ENCODE measurements at places on chromosomes 7 and 10.
A peak's percentile ranks its signal among the peaks of the same experiment; 100 is the strongest.

GRCh38 chr7:4428526-4428925 is 253.6 kb upstream of the FOXK1 start:
- DNase-seq, result no peak

GRCh38 chr7:44461387-44461786 is 29.1 kb downstream of the NUDCD3 start:
- DNase-seq, result no peak

DNA sequence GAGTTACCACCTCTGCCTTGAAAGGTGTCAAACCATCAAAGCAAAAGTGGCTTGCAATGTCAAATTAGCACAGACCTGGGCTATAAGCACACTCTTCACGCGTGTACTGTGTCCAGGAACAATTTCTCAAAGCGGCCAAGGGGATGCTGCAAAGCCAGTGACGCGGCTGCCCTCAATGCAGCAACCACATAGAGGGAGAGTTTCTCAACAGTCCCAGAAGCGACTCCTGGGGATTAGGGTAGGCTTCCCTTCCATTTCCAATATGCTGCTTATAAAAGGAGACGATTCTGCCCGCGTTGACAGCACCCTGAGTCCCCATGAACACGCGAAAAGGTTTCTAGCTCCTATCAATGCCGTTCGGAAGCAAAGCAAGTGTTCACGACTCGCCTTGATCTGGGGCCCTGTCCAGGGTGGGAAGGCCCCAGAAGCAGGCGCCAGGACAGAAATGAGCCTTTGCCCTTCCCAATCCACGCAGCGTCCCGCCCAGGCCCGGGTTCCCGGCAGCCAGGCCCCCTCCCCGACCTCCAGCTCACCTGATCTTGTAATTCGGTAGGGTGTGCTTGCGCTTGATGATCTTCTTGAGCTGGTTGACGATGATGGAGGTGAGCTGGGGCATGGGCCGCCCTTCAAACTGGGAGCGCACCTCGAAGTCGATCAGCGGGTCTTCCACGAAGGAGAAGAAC is 1.3 kb downstream of the PDZD8 start:
- peak; percentile 49 for DNase-seq

GRCh38 chr10:119375574-119376272 is 166.8 kb downstream of the RGS10 start:
- DNase-seq, result no peak

DNA sequence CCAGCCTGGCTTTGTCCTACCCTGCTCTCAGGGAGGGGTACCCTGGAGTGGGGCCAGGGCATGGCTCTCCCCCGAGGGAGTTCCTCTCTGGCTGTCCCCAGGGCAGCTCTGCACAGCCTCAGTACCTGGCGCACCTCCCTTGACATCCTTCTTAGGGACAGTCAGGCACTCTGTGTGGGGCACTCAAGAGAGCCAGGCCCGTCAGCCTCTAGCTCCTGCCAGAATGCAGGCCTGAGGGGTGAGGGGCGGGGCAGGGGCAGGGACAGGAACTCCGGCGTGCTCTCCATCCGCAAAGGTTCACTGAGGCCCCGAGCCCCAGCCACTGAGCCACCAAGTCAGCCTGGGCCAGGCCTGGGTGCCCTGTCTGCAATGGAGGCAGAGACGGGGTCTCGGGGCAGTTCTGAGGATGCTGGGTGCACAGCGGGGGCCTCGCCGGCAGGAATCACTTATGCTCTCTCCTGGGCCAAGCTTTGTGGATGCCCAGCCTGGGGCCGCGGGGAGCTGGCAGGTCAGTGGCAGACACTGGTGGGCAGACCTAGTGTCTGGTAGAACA is 10.1 kb downstream of the LIMK1 start:
- DNase-seq, result no peak

GRCh38 chr7:44131173-44132029 is 8.1 kb upstream of the POLD2 start:
- no peak for DNase-seq

GRCh38 chr7:104960741-104961448 is 53.1 kb upstream of the KMT2E start:
- DNase-seq, result peak; percentile 62

All from CD4-positive, alpha-beta T cell treated with Interleukin-1 beta for 1 hour (primary cell).